Ovary (tissue), 10 donors: ENCODE measurements at places on chromosomes 7 and 10.

DNA sequence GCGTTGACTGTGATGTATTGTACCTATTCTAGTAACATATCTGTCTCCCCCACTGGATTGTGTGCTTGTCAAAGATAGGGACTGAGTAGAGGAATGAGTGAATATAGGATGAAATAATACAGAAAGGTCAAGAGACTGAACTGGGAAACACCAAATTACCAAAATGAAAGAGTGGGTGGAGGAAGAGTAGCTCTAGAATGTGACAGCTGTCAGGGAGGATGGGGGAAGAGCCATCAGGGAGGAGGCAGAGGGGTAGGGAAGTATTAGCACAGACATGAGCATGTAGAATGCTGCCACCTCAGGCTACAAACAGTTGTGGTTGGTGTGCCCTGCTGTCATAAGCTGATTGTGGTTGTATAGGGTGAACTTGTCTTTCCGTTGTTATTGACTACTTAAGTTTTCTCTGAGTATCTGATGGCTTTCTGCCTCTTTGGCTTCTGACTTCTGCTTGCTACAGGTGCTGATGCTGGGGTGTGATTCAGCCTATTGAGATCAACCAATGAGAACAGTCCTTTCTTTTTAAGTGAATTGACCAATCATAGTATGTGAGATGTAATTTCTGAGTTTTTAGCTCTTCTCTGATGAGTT lies 5.6 kb downstream of the CCSER2 start:
- H3K36me3 ChIP-seq, result no peaks in the 10 kb centered on the region
- no peaks in the 10 kb centered on the region for H3K27me3 ChIP-seq
- H3K4me1 ChIP-seq, result peaks cover 22% of the 10 kb centered on the region
- no peak for DNase-seq
- no peak overlapping the region for H3K27ac ChIP-seq

GRCh38 chr7:120055300-120055699 lies 217.7 kb upstream of the KCND2 start:
- H3K4me1 ChIP-seq, result peaks cover 10% of the 10 kb centered on the region
- no peaks in the 10 kb centered on the region for H3K27me3 ChIP-seq
- no peak for DNase-seq
- H3K36me3 ChIP-seq, result no peaks in the 10 kb centered on the region
- no peak overlapping the region for H3K27ac ChIP-seq

GRCh38 chr7:154503962-154504550 lies 451.9 kb downstream of the DPP6 start:
- no peak overlapping the region for H3K4me3 ChIP-seq
- H3K36me3 ChIP-seq, result no peaks in the 10 kb centered on the region
- H3K27ac ChIP-seq, result no peak overlapping the region
- DNase-seq, result no peak
- H3K27me3 ChIP-seq, result no peaks in the 10 kb centered on the region

DNA sequence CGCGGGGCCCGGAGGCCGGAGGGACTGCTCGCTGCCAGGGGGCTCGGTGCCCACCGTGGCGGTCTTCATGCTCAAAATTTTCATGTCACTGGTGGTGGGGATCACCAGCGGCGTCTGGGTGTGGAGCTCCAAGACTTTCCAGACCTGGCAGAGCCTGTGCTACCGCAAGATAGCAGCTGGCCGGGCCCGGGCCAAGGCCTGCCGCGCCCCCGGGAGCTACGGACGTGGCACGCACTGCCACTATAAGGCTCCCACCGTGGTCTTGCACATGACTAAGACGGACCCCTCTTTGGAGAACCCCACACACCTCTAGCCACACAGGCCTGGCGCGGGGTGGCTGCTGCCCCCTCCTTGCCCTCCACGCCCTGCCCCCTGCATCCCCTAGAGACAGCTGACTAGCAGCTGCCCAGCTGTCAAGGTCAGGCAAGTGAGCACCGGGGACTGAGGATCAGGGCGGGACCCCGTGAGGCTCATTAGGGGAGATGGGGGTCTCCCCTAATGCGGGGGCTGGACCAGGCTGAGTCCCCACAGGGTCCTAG lies 2.0 kb downstream of the FZD9 start:
- no peak overlapping the region for H3K4me3 ChIP-seq
- H3K36me3 ChIP-seq, result no peaks in the 10 kb centered on the region
- DNase-seq, result no peak
- no peaks in the 10 kb centered on the region for H3K27me3 ChIP-seq
- no peak overlapping the region for H3K27ac ChIP-seq

DNA sequence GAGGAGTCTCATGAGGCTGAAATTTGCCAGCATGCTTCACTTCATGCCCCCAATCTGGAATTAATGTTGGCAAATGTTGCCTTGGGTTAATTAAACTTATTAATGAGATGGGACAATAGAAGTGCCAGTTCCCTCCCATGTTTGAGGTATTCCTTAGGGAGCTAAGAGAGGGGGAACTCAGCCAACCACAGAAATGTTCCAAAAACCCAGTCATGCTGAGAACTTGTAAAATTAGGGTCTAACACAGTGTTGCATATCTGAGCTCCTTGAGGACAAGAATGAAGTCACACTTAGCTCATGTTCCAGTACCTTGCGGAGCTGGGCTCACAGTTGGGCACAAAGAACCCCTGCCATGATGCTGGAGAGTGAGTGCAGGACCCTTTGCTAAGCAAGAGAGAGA lies 89.4 kb downstream of the OAT start:
- H3K4me1 ChIP-seq, result no peaks in the 10 kb centered on the region
- no peak overlapping the region for H3K27ac ChIP-seq
- DNase-seq, result no peak
- no peaks in the 10 kb centered on the region for H3K27me3 ChIP-seq
